ENCODE measurements at places on chromosomes 7 and 10.

- no peak for DNase-seq
Observed at GRCh38 chr10:11189582-11190376, 172.1 kb downstream of the CELF2 start.

GRCh38 chr7:16978358-16979244 lies 96.8 kb upstream of the AGR3 start:
- DNase-seq, result no peak

DNA sequence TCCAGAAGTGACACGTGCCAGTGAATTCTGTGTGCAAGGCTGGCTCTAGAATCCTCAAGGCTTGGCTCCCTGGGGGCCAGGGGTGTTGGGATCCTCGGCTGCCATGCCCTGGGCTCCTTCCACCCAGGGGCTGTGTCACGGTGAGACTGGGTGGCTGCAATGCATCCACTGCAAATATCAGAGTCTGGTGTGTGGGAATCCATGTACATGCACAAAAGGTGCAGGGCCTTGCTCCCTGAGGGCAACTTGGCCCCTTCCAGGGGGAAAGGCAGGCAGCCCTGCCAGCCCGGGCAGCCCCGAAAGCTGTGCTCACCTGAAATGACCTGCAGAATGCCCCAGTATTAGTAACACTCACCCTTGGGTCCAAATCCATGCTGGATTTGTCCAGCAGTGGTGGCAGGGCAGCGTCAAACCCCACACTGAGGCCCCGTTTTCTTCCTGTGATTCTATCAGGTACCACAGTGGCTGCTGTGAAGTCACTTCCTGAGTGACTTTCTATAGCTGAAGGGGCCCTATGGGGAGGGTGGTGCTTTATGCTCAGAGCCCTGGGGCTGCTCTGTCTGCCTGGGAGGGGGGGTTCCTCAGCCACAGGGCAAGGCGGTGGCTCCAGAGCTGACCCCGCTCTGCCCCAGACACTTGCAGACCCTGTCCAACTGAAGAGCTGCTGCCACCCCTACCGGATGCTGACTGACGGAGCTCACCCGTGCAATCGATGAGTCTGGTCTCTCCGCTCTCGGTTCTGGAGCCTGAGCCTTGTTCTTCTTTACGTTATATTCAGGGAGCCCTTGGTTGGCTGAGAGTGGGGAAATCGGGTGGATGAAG lies 317.7 kb downstream of the GLRX3 start:
- no peak for DNase-seq

- no peak for DNase-seq
Observed at GRCh38 chr10:46309511-46310142, 22.8 kb downstream of the ANTXRL start.

- no peak for DNase-seq
Observed at GRCh38 chr7:75854233-75854632, 24.6 kb upstream of the RHBDD2 start.

Data from activated naive CD8-positive, alpha-beta T cell treated with anti-CD3 and anti-CD28 coated beads, Interleukin-2, amount 50 U/mL, for 16 hours (primary cell).